ENCODE measurements at places on chromosomes 11 and 22. TPM values are rescaled to one million over a fixed set of nuclear protein-coding genes. Genes with fewer than 3 reads are reported as not detected.

The ARHGAP20 gene
- total RNA-seq = 27.2 TPM

The GPR152 gene
- total RNA-seq = not detected

The OR5AP2 gene
- not detected for total RNA-seq

The TTC12 gene
- 11.1 TPM for total RNA-seq

The IRF7 gene
- 3.9 TPM for total RNA-seq

The KDM4E gene
- total RNA-seq = not detected
